H7 (cell line): ENCODE measurements at places on chromosomes 3 and 15.

DNA sequence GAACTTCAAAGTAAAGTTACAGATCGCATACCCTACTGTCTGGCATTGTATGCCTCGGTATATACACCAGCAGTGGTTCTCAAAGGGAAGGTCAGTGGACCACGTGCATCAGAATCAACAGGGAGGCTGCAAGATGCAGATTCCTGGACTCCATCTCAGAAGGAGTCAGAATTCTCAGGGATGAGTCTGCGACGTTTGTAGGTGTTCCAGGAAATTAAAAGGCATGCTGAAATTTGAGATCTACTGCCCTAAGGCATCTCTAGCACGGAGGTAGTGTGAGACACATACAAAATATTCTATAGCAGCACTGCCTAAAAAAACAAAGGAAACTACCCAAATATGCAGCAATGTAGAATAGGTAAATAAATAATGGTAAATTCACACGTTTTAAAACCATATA lies 136.8 kb upstream of the BNIP2 start:
- no peak for DNase-seq

GRCh38 chr3:184257083-184257915 lies 4.1 kb downstream of the CAMK2N2 start:
- peak; percentile 19 for DNase-seq

DNA sequence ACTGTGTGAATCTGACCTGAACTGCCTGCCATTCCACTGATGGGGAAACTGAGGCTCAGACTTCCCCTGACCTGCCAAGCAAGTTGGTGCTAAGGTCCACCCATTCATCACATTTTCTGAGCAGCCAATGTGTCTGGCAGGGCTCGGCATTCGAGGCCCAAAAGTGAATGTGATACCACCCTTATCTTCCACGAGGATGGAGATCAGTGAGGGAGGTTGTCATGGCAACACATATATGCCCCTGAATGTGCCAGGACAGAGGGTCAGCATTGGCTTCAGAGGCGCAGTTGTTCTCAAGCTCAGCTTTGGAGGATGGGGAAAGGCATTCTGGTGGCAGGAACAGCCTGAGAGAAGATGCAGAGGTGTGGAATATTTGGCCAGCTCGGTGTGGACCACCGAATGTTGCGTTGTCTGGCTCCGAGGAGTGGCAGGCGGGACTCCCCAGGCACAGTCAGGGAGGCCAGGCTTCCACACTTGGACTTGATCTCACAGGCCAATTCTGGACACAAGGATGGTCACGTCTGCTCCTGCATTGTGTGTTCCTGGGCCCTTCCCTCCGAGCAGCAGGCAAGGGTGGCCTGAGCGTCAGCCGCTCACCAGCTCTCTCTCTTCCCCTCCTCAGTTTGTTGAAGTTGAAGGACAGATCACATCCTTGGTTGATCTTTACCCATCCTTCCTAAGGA lies 63.4 kb downstream of the GRIP2 start:
- DNase-seq = no peak

- DNase-seq = no peak
These were observed 759.2 kb upstream of the CFAP20DC start for GRCh38 chr3:59809016-59809415.

- peak; percentile 19 for DNase-seq
These were observed 60.6 kb upstream of the STAC start for GRCh38 chr3:36319680-36320079.

- no peak for DNase-seq
These were observed 292.6 kb upstream of the DPH6 start for GRCh38 chr15:35838424-35839111.

GRCh38 chr3:11591391-11592282 lies 52.1 kb downstream of the VGLL4 start:
- DNase-seq = peak; percentile 62

- DNase-seq = no peak
These were observed 58.4 kb downstream of the NME9 start for GRCh38 chr3:138271189-138271794.

DNA sequence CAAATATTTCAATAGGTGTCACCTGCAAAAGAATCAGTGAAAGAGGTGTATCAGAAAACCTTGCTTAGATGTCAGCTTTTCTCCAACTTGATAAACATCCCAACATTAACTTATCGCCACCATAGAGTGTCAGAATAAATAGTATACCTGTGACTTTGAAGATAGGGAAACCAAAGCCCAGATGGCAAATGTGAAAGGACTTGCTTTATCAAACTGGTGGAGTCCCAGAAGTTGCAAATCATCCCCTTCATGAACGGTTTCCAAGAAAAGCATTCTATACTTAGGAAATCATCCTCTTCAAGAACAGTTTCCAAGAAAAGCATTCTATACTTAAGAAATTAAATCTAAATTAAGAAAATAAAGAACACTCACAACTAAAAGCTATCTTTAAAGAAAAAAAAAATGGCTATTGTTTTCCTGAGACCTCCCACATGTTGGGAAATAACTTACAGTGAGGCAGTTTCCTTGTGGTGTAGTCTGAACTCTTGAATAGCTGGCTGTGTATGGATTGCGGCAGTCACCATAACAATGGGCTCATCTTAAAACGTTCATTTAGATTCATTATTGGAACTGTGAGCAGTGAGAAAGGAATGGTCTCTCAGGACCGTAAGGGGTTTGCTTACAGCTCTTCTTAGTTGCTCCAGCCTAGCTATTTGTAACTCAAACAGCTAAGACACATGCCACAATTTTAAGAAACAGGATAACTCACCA lies 56.5 kb downstream of the GHSR start:
- no peak for DNase-seq

- DNase-seq = peak; percentile 83
These were observed 34.5 kb downstream of the KLF13 start for GRCh38 chr15:31360843-31361763.

DNA sequence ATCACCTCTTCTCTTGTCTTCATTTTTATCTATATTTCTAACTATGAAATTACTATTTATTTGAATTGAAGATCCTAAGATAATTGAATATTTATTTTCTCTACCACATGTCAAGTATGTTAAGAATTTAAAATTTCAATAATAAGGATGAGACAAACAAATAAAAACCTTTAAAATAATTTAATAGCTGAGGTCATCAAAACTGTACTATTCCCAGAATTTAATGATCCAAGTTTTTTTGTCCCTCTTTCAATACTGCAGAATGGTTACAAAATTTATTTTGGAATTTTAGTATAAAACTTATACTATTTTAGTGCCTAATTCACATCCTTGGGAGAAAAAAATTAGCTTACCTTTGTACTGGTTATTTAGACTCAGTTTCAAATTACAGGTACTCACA lies 774.9 kb downstream of the ROBO2 start:
- DNase-seq = no peak

GRCh38 chr3:122636697-122637096 lies 43.9 kb upstream of the PARP14 start:
- DNase-seq = no peak

DNA sequence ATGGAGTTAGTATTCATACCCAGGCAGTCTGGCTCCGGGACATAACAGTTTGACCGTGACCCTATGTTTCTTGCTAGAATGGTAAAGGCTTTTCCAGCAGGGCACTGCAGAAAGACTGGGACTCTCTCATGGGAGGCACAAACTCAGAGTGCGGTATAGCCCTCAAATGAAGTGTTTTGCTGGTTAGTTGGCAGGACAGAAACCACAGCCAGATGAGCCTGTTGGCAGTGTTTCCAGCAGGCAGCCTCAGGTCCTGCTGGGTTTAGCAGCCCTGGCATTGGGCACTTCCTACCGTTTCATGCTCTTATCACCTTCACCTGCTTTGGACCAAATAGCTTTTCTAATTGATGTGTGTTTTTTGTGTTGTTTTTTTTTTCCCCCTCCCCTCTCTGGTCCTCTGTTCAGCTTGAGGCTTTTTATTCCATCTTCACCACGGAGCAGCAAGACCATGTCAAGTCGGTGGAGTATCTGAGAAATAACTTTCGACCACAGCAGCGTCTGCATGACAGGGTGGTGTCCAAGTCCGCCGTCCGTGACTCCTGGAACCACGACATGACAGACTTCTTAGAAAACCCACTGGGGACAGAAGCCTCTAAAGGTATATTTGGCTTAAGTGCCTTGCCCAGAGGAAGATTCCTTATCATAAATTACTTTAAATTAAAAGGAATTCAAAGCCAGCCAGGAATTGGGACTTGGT lies 205.6 kb downstream of the FEZF2 start:
- no peak for DNase-seq

GRCh38 chr3:114624571-114625181 lies 330.8 kb downstream of the TIGIT start:
- no peak for DNase-seq

DNA sequence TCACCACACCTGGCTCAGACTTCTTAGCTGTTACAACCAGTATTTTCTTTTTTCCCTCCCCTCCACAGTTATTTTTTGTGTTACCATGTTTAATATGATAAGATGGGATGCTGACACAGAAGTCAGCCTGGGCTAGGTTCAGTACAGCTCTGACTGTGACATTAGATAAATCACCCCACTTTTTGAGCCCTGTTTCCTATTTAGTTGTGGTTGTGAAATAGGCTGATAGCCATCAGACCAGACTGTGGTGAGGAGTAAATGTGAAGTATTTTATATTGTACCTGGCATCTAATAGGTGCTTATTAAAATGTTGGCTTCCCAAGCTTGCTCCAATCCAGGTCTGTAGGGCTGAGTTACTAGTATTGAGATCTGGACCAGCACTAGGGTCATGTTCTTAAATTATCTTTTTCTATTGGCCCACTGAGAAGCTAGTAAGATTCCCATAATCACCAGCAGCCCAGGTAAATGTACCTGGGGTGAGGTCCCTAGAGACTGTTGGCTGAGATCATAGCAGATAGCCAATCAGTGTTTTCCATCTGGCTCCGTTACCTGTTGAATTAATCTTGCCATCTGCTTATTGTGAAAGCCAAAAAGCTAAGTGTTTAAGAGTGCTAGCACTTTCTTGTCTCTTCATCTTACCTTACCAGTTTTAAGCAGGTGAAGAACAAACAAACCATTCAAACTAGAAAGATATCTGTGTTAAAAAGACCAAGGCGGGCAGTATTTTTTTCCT lies 61.0 kb downstream of the CCK start:
- DNase-seq = no peak

GRCh38 chr3:50357481-50357880 lies 1.8 kb downstream of the TMEM115 start:
- no peak for DNase-seq

- DNase-seq = no peak
These were observed 47.5 kb upstream of the CCR4 start for GRCh38 chr3:32903953-32904352.

GRCh38 chr3:132867956-132868355 lies 145.7 kb upstream of the NPHP3 start:
- DNase-seq = no peak

DNA sequence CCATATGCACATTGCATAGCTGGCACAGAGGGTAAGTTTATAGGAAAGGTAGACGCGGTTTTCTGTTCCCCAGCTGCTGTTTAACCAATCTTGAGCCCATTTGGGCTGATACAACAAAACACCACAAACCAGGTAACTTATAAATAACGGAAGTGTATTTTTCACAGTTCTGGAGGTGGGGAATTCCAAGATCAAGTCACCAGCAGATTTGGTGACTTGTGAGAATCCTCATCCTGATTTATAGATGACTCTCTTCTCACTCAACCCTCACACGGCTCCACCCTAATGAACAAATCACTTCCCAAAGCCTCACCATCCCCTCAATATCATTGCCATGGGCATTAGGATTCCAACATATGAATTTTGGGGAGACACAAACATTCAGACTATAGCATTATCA lies 694.4 kb upstream of the NR2F2 start:
- no peak for DNase-seq

DNA sequence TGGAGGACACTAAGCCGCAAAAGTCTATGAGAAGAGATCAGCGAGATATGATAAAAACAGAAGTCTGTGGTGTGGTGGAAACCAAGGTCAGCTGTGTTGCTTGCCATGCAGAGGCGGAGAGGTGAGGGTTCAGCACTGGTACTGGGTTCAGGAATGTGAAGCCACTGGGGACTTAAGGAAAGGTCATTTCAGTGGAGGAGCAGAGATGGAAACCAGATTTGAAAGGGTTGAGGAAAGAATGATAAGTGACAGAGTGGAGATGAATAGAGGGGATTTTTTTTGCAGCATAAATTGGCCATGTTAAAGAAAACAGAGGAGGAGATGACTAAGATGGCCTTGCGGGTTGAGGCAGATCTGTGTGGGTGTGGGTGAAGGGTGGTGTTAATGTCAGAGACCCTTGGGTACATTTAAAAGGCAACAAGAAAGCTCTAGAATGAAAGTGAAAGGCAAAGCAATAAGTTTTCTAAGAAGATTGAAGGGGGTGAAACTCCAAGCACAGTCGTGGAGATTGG lies 265.5 kb downstream of the ADAMTSL3 start:
- no peak for DNase-seq

DNA sequence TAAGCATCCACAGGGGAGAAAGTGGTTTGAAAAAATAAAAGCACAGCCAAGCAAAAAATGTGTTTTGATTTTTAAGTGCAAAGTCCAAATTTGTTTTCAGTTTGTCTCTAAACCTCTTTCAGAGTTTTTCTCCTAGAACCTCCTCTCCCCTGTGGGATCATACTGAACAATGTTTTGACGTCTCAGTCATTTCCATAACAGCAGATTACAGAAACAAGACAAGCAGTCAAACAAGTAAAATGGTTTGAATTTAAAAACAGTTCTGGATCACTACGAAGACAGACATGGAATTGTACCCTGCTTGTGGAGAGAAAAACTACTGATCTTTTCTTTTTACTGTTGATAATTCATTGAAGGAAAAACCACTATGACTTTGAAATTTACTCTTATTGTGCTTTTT lies 245.7 kb upstream of the CNTN4 start:
- DNase-seq = no peak

- no peak for DNase-seq
These were observed 112.4 kb downstream of the ADAMTSL3 start for GRCh38 chr15:83766339-83766738.

GRCh38 chr3:30597769-30598134 lies 8.6 kb upstream of the TGFBR2 start:
- no peak for DNase-seq

DNA sequence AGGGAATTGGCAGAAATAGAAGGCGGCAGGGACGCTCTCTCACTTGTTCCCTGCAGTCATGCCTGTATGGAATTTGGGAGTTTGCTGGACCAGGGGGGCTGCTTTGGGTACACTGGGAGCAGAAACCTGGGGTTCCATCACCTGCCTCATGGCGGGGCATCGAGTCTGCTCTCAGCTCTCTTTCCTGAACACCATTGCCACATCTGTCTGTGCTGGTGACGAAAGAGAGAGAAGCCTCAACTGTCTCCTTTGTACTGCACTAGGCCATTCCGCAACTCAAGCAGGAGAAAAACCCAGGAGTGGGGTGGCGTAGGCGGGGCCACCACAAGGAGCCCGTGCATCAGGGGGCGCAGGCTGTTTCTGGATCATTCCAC lies 14.0 kb downstream of the TMEM158 start:
- DNase-seq = peak; percentile 64

DNA sequence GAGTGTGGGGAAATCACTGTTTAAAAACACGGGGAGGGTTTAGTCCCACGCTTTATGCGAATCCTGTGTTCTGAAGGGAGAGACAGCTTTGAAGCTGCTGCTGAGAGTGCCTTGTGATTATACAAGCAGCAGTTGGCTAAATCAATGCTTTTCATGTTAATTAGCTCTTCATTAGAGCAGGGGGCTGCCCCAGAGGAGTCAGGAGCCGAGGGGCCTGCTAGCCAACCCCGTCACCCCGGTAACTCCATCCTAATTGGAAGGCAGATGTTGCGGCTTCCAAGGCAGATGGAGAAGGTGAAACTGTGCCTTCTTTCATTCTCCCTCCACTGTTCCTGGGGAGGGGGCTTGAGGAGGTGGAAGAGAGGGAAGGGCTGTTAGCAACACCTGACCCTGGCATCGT lies 92.4 kb upstream of the ANKRD34C start:
- no peak for DNase-seq
